ENCODE measurements at places on chromosomes 11 and 22.

DNA sequence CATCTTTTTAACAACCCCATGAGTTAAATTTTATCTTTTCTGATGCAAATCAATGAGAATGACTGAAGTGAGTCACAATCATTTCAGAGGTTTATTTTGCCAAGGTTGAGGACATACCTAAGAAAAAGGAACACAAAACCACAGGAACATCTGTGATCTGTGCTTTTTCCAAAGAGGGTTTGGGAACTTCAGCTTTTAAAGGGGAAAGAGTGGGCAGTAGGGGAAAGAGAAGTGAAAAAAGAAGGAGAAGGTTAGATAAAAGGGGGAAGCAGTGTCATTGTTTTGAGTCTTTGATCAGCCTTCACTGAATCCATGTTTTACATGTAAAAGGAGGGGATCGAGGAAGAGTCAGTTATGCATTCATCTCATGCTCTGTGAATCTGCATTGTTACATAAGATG lies 45.3 kb upstream of the SPON1 start:
- no peak for DNase-seq

GRCh38 chr11:74057249-74058151 lies 48.6 kb upstream of the UCP3 start:
- DNase-seq: peak; percentile 50

DNA sequence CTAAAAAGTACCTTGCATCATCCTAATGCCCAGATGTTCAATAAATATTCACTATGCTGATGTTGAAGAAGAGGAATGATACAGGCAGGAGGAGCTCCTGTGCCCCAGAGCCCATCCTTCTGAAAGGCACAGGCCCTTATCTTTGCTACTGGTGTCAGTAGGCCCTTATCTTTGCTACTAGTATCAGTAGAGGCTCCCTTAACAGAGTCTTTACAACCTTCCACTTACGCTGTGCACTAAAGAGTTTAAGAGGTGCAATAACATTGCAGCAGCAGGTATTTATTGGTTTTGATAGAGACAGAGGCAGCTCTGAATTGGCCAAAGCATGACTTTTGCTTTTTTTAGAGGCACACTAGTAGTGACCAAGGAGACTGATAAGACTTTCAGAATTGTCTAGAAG lies 174.4 kb downstream of the TENM4 start:
- DNase-seq: peak; percentile 19

DNA sequence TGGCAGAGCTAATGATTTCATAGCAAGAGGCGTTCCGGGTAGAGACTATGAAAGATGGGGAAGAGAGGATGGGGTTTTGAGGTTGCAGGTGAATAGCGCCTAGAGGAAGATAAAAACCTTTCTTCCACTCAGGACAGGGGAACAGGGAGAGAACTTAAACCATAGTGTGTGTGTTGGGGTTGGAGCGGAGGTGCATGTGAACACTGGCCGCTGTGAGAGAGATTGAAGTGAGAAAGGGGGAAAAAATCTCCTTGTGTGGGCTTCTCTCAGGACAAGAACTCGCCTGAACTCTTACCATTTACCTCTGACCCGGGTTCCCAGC lies 3.4 kb downstream of the BSX start:
- DNase-seq: no peak

DNA sequence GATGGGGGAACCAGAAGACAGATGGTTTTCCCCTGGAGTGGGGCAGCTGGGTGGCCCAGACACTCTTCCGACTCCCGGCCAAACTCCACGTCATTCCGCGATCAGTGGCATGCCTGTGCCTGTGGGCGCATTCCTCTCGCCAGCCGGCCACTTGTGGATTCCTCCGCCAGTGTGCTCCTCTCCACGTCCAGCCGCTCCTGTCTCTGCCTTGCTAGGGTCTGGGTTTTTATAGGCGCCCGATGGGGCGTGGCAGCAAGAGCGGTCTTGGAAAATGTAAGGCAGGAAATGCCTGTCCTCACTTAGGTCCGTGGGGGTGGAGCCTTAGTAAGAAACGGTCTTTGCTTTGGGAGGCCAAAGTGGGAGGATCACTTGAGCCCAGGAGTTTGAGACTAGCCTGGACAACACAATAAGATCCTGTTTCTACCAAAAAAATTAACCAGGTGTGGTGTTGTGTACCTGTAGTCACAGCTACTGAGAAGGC lies 81.6 kb upstream of the SEPTIN5 start:
- DNase-seq: no peak

DNA sequence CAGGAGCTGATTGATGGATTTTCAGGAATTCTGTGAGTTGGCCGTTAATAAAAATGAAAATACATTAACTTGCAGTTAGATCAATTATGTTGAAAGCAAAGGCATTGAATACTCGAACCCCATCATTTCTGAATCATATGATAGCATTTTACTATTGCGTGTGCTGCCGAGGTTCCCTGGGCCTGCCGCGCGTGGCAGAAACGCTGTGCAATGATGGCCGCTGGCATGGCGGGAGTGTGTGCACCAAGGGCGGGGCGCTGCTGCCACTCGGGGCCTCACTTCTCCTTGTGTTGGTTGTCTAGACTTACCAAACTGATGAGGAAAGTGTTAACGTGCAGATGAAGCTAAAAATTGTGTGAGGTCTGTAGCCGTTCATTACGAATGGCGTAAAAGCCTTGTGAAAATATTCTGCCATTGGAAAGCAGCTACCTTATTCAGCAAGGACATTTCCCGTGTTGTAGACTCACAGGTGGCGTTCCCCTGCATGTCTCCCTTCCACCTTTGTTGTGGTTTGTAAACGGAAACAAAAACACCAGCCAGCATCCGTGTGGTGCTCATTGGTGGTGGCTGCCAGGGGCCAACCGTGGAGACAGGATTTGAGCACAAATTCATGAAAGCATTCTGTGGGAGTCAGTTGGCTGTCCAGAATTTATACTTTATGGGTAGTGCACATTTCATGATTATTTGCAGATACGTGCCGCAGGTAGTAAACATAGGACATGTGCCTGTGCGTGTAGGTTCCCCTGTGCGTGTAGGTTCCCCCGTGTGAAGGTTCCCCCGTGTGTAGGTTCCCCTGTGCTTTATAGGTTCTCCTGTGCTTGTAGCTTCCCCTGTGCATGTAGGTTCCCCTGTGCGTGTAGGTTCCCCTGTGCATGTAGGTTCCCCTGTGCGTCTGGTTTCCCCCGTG lies 5.9 kb upstream of the GRAMD4 start:
- no peak for DNase-seq

DNA sequence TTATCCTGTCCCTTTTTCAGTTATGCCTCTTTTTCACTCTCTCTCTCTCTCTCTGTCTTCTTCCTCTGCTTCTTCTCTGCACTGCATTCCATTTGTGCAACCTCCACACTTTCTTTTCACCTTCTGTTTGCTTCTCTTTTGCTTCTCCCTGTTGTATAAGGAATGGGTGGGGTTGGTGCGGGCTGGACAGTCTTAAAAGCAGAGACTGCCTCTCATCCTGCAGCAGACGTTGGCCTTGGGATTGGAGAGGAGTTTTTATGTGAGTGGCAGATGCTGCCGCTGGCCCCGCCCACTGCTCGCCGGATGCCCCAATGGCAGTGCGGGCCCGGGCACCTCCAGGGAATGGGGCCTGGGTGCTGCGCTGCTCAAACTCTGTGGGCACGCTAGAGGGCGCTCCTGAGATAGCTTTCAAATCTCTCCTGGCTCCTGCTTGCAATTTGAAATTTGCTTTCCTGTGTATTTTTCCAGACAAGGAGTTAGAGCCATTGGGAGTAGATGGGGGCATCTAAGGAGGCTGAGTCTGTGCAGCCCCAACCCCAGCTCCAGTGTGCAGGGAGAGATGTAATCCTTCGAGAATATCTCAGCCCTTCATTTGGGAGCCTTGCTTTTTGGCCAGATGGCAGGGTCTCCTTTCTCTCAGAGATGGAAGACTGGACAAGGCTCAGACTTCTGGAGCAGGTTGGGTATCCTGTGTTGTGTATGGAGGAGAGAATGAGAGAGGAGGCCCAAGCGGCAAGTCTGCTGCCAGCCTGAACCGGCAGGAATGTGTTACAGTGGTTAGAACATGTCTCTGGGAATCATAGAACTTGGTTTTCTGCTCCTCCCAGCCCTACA lies 81.2 kb downstream of the GRAMD1B start:
- peak; percentile 93 for DNase-seq

DNA sequence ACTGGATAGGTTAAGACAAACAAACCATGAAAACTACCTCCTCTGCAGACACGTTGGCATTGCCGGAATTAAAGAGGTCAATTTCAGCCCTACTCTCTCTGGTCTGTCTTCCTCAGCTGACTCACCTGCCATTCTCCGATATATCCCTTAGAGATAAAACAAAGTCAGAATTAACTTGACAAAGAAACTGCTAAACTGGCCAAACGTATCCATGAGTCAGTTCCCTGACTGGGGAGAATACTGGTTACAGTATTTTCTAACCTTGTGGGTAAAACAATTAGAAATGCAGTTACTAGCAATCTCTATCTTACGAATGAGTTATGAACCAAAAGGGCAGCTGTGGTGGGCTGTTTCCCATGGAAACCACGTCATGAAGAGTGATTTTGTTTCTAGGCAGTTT lies 96.2 kb downstream of the RDX start:
- DNase-seq: no peak

DNA sequence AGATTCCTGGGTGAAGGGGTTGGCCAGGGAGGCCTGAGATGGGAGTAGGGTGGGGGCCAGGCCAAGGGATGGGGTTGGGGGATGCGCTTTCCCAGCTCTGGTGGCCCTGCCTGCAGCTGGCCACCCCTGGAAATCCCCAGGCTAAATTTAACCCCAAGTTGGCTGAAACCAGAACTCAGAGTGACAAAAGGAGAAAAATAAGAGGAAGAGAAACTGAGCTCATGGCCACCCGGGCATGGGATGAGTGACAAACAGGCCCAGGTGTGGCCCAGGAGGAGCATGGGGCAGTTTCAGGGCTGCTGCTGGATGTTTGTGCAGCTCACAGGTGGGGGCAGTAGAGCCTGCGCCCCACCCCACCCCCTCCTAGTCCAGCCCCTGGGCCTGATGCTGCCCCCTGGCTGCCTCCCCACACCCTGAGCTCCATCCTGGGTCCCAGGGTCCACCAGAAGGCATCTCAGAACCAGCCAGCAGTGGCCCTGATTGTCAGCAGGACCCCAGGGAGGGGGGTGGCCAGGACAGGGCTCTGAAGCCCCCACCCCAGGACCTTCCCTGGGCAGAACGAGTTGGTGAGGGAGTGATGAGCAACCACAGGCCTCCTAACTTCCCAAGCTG lies 48.0 kb downstream of the IGLL5 start:
- no peak for DNase-seq

GRCh38 chr22:47269516-47270088 lies 507.2 kb downstream of the TBC1D22A start:
- no peak for DNase-seq

DNA sequence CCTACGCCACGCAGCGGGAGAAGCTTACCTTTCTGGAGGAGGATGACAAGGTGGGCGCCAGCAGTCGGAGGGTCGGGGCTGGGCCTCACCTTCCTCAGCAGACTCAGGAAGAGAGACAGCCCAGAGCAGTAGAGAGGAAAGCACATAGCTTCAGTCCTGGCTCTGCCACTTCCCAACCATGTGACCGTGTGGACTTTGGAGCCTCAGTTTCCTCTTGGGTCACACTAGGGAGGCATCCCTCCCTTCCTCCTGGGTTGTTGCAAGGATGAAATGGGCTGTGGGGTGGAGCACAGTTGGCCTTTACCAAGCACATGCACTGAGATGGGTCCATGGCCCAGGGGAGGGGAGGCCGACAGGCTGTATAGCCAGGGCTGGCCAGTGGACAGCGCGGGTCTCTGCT lies 12.9 kb downstream of the DPP3 start:
- no peak for DNase-seq

GRCh38 chr22:36056980-36057379 lies 28.4 kb upstream of the RBFOX2 start:
- DNase-seq: no peak

- no peak for DNase-seq
Measured at GRCh38 chr22:29108137-29108536, 35.3 kb downstream of the KREMEN1 start.

DNA sequence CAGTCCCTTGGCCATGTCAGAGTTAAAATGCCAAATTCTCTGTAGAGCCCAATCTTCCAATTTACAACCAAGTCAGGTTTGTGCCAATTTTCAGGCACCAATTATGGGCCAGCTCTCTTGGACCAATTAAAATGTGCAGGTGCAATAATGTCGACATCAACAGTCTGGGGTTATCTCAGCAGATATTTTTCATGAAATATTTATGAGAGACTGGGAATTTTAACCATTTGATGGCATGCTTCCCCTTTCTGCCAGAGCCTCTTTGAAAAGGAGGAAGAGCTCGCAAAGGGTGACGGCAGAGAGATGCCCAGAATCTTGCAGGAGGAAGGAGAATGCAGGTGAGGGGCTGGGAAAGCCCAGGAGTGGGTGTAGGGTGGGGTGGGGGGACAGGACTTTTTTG lies 100.8 kb upstream of the SYT13 start:
- DNase-seq: no peak
